ENCODE measurements at places on chromosomes 7 and 10.

DNA sequence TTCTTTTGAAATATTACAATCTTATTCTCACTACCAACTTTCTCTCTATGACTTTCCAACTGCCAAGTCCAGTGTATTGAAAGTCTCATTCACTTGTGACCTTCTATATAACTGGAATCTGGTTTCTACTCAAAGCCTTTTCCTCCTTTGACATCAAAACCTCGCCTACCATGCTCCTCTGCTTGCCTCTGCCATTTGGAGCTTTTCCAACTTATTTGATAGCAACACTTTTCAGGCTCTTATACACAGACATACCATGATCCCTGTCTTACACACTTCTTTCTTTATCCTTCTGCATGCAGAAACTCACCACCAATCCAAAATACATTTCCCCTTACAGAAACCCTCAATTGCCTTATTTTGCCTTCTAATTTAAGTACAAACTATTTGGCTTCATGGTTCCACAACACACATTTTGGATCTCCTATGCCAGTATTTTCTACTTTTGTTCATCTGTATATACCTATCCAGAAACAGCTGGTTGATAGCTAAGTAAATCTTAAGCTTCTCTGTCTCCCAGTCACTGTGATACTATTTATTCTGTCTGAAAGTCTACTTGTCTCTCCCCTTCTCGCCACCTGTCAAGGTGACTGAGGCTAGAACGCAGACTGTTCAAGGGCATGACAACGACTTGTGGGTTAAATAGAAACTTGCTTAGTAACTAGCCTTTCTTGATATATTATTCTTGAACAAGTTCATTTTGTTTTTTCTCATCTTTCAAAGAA, 22.4 kb downstream of the GNG11 start:
- no peak for DNase-seq

DNA sequence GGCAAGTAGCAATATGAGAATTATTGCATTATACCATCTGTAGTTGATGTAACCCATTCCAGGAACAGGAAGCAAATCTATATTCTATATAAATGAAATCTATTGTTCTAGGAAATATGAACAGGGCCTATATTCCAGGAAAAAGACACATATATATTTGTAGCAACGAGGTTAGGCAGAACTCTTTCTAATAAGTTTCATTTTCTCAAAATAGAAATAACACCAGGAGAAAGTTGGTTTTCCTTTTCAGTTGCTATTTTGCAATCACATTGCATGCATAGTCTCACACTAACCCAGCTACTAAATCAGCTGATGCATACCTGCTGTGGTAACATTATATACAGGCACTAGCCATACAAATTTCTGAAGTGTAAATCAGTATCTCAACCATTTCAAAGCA, 6.2 kb upstream of the IFIT2 start:
- DNase-seq: no peak

GRCh38 chr10:10797513-10797912, 220.2 kb upstream of the CELF2 start:
- DNase-seq: no peak

DNA sequence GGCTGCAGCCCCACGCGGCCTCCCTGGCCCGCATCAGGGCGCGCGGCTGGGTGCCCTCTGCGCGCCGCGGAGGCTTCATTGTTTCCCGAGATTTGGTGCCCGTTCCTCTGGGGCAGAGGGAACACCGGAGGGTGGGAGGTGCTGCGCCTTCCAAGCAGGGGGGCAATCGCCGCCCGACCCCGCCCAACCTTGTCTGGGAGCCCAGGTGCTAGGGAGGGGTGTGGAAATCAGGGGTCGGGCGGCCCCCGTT, 1.0 kb upstream of the NRP1 start:
- DNase-seq: no peak

GRCh38 chr7:23539494-23539907, 7.7 kb upstream of the TRA2A start:
- no peak for DNase-seq

Data from activated CD4-positive, alpha-beta T cell treated with anti-CD3 and anti-CD28 coated beads, Interleukin-2, amount 50 U/mL, for 48 hours (primary cell).